Karpas-422 (cell line): ENCODE measurements at places on chromosomes 5 and 9.

GRCh38 chr9:26535151-26535550, 357.5 kb downstream of the CAAP1 start:
- DNase-seq, result no peak

DNA sequence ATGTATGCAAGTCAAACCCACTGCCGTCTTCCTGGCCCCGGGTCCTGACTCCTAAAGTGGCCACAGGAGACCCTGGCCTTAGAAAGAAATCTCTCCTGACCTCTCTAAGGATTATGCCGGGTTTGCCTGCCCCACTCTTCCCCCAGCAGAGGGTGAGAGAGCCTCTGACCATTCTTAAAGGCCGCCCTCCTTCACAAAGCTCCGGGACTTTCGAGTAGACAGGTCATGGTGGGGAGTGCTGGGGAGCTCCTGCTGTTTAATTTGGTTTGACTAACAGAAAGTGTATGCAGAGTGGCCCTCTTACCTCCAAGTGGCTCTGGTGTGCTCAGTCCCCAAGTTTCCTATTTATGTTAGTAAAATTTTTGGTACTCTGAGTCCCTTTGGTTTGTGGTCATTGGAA, 111.8 kb downstream of the LRRC70 start:
- DNase-seq, result no peak

GRCh38 chr9:94772639-94773303, 46.3 kb downstream of the AOPEP start:
- no peak for DNase-seq

- no peak for DNase-seq
Observed at GRCh38 chr9:135526089-135526729, 5.0 kb downstream of the LCN1 start.

- no peak for DNase-seq
Observed at GRCh38 chr9:38339087-38339486, 53.4 kb upstream of the ALDH1B1 start.

DNA sequence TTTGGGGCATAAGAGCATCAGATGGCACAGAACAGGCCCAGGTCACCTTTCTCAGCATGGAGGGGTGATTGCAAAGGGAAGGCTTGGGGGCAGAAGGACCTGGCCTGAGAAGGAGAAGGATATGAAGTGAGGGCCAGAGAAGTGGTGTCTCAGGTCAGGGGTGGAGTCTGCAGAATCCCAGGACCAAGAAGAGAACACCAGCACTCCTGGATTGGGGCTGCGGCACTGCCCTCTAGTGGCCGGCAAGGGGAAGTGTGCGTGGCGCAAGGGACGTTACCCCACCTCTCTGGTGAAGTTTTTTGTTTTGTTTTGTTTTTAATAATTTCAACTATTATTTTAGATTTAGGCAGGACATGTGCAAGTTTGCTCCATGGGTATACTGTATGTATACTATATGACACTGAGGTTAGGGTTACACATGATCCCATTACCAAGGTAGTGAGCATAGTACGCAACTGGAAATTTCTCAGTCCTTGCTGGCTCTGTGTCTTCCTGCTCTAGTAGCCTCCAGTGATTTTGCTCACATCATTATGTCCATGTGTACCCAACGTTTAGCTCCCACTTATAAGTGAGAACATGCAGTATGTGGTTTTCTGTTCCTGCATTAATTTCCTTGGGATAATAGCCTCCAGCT, 1548.6 kb downstream of the EFNA5 start:
- peak; percentile 65 for DNase-seq

DNA sequence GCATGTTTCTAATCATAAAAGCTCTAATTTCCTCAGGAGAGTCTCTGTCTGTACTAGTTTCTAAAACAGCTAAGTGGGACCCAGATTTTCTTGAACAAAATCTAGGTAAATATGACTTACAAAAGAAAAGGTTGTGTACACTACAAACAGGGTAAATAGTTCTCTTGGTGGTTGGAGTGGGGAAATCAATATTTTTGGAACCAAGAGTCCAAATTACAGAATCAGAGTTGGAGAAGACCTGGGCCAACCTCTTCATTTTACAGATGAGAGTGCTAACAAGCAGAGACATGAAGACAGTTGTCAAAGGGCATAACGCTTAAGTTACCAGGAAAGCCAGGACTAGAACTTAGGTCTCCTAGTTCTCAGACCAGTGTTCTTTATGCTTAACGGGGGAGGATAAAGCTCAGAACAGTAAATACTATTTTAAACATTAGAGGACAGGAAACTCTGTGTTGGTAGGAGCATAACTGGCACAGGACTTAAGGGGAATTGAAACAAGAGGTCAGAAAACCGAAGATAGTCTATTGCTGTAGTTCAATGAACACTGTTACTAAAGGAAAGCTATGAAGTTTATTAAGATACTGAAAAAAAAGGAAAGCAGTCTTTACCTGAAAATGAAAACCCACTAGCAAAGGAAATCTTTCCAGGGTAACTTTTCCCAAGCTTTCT, 9.3 kb upstream of the GOLGA1 start:
- no peak for DNase-seq

- DNase-seq, result no peak
Observed at GRCh38 chr5:111731638-111732037, 25.4 kb downstream of the NREP start.

DNA sequence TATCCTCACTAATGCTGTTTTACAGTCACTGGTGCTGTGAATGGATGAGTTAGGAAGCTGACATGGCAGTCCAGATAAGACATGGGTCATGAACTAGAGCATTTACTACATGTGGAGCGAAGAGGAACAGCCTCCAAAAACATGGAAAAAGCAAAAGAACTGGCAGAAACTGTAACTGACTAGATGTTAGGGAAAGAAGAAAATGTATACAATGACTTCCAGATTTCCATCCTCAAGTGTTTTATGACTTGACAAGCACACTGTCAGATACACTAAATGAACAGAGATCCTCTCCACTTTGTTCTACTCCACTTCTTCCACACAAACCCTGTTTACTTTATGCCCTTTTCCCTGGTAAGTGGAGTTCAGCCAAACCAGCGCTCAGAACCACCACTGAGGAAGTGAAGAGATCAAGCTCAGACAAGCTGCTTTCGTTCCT, 11.5 kb downstream of the HMGCS1 start:
- no peak for DNase-seq

GRCh38 chr5:1325191-1325741, 19.6 kb downstream of the CLPTM1L start:
- no peak for DNase-seq

DNA sequence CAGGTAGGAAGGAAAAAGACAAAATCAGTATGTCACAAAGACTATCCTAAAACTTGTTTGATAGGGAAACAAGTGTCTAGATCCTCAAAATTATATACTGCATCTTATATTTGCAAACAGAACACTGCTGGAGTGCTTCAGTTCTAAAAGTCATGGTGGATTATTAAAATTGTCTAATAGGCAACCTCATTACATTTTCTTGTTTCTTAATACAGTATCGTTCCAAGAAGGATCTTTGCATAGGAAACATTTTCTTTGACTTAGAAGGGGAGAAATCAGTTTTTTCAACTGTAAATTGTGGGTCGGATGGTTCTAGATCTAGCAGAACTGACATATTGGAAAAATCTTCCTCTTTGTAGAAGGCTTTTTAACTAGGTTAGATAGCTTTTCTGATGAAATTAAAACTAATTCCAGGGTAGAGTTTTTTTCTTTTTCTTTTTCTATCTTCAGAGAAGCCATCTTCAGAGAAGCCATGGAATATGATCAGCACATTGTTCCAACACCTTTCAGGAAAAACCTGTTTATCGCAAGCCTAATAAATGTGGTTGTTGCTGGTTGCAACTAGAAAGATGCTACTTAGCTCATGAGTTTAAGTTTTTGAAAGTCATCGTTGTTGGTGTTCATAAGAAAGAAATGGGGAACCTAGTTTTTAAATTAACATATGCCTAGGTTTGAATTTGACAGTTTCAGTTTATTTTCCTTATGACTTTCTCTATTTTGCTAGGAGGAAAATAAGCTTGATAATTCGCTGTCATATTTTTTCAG, 7.4 kb downstream of the CPEB4 start:
- DNase-seq, result no peak

DNA sequence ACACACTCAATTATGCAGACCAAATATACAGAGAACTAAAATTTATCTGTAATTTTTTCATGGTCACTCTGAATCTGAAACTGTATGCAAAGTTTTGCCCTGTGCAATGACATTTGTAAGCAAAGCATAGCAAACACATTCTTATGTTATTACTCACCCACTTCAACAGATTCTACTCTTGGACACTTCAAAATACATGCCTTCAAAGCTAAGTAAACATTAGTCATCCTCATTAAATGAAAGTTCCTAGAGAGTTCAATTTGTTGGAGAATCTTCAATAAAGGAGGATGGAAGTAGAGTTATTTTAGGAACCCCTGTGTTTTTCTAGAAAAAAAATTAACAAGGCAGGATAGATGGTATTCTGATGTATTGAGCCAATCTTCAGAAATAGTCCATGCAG, 639.7 kb upstream of the C9orf72 start:
- DNase-seq, result no peak

DNA sequence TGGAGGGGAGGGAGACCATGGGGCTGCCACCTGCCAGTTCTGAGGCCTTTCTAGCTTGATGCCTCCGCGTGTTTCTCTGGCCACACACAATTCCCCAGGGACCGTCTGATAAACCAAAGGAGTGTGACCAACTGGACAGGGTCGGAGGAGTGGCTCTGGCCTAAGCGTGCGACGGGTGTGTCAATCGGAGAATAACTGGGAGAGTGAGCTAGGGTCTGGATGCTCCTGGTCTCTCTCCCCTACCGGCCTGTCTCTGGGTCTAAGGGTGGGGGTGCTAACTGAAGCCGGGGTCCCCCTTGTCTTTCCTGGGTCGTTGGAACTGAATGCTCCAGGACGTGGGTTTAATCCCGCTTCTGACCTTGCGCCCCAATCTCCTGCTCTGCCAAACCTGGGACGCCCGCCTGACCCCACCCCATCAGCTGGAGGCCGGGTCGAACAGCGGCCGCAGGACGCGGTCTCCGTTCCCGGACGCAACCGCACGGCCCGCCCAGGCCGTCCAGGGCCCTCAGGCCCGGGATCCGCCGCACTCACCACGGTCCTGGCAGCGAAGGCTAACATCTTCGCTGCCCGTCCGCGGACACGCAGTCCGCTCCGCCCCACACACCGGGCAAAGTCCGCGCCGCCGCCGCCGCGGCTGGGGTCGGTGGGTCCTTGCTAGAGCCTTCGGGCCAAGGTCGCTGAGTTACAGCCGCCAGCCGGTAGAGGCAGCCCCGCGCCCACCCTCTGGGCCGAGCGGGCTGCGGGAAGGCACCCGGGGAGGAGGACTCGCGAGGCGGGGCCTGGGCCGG, 447 bp downstream of the CRAT start:
- DNase-seq, result no peak

GRCh38 chr5:158538506-158539074, 561.1 kb downstream of the EBF1 start:
- DNase-seq, result no peak

DNA sequence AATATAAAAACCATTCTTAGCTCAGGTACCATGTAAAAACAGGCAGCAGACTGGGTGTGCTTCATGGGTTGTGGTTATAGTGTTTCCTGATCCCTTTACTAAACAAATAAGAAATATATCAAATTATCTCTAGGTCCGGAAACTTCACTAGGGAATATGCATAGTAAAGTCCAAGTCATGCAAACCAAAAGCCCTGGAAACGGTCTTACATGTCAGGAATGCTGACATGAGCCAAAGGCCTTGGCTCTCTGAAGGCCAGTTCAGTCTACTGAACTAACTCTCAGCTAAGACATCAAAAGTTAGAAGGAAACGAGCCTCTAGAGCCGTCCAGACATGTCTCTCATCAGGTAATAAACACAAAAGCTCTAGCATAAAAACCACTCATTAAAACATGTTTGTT, 778.9 kb upstream of the ZNF608 start:
- DNase-seq, result no peak

DNA sequence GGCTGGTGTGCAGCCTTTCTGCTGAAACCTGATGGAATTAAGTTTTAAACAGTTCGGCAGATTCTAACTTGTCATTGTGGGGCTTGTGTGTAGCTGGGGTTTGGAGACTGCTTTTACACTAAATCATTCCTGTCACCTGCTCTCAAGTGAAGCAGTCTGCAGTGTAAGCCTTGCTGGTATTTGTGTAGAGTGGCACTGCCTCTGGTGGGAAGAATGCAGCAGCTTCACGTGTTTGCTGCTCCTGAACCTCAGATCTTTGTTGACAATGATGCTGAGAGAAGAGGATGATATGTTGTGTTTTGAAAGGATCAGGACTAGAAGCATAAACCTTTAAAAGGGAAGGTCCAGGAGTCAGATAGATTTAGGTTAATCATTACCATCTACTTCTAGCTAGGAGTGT, 88.1 kb downstream of the KDM4C start:
- DNase-seq, result no peak

DNA sequence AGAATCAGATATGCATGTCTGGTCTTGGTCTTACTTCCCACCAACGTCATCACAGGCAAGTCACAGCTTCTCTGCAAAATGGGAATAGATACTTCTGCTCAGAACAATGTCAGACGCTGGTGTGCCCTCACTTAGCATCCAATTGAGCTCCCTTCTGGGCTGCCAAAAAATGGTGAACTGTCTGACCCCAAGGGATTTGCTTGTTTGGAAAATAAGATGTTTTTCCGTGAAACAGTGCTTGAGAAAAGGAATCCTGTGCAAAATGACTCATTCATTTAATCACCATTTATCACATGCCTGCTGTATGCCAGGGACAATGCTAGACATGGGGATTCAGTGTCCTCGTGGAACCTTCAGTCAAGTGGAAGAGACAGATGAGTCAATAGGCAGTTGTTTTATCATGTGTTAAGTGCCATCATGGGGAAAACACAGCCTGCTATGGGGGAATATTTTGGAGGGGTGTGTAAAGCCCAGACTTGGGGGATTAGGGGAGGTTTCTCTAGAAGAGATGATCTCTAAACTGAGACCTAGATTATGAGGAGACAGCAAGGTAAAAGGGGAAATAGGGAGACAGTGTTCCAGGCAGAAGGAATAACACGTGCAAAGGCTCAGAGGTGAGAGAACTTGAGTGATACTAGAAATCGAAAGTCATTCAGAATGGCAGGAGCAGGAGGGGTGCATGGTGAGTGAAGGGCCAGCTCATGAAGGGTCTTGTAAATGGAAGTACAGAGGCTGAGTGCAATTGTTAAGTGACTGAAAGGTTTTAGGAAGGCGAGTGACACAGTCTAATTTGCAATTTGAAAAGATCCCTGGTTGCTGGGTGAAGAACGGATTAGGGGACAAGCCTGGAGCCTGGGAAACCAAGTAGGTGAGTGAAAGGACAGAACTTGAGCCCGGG, 3.9 kb downstream of the NIPAL4 start:
- no peak for DNase-seq

DNA sequence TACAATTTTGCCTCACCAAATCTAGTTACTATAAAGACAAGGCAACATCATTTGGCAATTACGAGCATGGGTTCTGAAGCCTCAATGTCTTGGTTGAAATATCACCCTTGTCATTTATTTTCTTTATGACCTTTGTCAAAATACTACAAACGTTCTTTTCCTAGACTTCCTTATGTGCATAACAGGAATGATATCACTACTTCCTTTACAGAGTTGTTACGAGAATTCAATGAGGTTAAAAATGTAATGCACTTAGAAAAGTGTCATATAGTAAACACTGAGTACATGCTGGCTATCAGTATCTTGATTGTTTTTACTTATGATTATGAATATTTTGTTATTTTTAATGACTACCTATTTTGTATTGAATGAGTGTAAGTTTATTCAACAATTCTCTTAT, 640.9 kb upstream of the CCNG1 start:
- DNase-seq, result no peak

GRCh38 chr5:157857816-157858526, 974 bp downstream of the CLINT1 start:
- DNase-seq, result peak; percentile 65
